CD4-positive, alpha-beta T cell treated with Interleukin-2 at 100 ng/mL for 4 hours (primary cell): ENCODE measurements at places on chromosomes 5 and 9.

- DNase-seq, result no peak
Measured at GRCh38 chr5:39440192-39440957, 15.6 kb upstream of the DAB2 start.

DNA sequence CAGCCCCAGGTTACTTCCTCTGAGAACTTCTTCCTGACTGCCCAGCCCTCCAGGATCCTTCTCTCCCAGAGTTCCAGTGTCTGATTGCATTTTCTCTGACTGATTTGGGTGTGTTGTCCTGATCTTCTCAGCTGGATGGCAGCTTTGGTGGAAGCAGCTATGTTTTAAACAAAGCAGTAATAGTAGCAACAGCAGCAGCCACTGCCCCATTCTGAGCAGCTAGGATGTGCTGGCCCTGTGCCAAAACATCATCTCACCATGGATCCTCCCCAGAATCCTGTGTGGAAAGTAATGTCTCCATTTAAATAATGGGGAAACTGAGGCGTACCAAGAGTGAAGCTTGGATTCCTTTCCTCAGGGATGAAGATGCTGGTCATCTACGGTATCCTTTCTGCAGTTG is 46.4 kb upstream of the PSD2 start:
- DNase-seq, result no peak

- no peak for DNase-seq
Measured at GRCh38 chr5:32559411-32559810, 25.9 kb upstream of the SUB1 start.

- no peak for DNase-seq
Measured at GRCh38 chr9:123364241-123364824, 8.3 kb downstream of the CRB2 start.

GRCh38 chr5:61821561-61821960 is 484.4 kb upstream of the KIF2A start:
- no peak for DNase-seq

DNA sequence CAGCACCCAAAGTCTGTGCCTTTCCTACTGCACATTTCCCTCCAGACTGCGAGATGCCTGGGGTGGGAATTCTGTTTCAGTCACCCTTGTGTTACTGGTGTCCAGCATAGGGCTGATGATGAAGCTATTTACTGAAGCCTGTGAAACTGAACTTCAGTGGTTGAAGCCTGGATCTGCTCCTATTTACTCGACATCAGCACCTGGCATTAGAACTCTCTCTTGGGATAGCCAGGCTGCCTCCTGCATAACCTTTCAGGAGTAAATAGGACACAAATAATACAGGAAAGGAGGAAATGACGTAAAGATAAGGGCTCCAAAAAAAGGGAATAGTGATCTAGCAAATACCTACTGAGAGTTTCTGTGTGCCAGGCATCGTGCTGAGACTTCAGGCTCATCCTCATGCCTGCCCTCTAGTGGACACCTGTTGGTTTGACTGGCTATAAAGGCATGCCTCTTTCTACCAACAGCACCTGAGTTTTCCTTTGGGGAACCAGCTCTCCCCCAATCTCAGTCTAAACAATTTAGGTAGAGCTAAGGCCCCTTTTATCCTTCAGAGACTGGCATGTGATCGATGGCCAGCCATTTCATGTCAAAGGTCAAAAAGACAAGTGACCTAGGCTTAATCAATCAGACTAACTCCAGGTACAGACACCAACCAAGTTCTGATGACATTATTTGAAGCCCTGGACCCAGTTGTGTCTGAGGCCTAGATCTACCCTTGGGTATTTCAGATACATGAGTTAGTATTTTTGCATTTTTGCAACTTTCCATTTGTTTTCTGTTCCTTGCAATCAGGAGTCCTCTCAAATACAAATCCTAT is 192.1 kb upstream of the TRIM32 start:
- peak; percentile 14 for DNase-seq

- no peak for DNase-seq
Measured at GRCh38 chr9:91900797-91901177, 49.2 kb downstream of the ROR2 start.

DNA sequence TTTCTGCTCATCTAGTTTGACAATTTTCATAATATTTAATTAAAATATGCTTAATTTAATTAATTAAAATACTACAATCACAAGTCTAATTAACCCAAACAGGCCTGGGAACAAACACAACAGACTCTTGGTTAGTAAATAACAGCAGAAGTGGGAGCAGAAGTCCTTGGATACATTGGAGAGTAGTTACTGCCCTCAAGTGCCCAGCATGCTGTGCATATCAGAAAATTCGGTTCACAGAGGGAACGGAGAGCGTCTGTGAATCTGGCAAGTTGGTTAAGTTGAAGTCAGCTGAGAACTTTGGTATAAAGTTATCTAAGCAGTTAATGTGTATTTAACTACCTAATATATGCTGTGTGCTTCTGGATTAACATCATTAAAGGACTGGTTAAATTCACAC is 87.0 kb upstream of the ATG10 start:
- DNase-seq, result no peak

DNA sequence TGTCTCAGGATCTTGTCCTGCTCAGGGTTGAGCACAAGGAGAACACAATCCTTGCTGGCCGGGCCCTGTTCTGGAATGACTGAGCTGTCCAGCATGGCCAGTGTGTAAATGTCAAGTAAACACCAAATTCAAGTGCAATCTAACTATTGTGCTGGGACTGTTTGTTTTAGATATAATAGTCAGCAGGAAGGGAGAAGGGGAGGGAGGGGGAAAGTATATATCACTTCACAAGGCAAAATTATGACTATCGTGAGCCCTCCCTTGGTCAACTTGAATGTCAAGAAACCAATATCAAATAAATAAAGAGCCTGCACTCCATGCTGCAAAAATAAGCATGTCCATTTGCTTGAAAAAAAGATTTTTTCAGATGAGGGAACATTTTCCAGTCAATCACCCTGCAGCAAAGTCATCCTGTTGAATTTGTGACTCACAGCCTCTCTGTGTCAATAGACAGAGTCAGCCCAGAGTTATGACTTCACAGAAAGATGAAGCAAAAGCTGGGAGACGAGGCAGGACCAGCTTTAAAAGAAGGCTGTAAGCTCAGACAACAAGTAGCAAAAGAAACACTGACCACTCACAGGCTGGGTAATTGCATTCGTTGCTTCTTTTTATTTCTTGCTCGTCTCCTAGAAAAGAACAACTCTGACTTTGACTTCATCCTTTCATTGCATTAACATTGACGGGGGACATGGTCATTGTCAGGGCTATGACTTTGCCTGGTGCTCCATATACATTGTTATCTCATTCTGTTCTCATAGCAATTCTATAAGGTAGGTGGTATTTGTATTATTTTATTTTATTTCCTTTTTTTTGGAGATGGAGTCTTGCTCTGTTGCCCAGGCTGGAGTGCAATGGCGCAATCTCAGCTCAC is 15.3 kb upstream of the KLF4 start:
- DNase-seq, result no peak

DNA sequence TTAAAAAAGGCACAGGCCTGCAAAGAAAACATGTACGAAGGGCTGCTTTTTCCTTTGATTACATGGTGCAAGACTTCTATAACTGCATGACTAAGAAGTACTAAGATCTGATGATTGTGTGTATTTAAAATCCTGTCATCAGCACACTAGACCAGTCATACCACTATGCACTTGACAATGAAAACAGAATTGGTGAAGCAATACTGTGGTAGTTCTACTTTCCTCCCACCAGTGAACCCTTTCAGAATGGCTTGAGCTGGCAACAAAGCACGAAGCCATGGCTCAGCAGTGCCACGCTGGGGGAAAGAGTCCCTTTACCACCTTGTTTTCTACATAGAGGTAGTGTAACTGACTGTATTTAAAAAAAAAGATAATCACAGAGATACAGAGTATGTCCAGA is 49.0 kb upstream of the POU5F2 start:
- DNase-seq, result no peak

- DNase-seq, result no peak
Measured at GRCh38 chr5:177353093-177353492, 1.6 kb upstream of the LMAN2 start.

DNA sequence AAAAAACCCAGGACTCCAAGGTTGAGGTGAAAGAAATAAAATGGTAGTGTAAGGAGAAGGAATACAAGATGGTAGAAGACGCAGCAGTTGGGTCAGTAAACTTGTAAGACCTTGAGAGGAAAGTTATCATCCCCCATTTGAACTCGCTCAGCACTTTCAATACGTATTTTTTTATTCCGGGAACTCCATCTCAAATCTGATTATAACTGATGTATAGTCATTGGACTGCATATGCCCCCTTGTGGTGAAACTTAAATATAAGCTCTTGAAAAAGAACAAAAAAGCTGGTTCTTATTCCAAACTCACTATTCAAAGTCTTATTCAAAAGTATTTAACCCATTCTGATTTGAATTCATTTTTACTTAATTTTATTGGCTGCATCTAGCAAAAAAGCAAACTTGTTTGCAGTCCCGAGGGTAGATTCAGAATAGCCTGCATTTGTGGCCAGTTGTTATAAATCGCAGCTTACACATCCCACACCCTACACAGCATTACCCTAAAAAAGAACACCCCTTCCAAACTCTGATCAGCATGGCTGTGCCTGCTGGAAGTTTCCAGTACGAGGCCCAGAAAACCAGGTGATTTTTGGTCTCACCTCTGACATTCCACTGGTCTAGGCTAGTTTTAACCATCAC is 118.0 kb downstream of the ESM1 start:
- peak; percentile 70 for DNase-seq

GRCh38 chr5:83721953-83722901 is 1.6 kb upstream of the HAPLN1 start:
- no peak for DNase-seq

DNA sequence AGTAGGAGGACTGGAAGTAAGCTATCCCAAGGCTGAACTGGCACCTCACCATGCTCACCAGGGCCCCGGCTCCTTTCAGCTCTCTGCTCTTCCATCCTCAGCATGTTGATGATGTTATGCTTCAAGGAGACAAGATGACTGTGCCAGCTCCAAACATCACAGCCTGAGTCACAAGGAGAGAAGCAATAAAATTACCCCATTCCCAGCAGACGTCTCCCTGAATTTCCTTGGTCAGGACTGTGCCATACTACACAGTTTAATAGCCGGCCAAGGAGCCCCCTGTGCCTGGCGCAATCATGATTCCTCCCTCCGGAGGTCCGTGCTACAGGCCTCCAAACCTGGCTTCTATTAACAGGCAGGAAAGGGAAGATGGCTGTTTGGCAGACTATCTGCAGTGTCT is 51.2 kb upstream of the ROR2 start:
- DNase-seq, result no peak

DNA sequence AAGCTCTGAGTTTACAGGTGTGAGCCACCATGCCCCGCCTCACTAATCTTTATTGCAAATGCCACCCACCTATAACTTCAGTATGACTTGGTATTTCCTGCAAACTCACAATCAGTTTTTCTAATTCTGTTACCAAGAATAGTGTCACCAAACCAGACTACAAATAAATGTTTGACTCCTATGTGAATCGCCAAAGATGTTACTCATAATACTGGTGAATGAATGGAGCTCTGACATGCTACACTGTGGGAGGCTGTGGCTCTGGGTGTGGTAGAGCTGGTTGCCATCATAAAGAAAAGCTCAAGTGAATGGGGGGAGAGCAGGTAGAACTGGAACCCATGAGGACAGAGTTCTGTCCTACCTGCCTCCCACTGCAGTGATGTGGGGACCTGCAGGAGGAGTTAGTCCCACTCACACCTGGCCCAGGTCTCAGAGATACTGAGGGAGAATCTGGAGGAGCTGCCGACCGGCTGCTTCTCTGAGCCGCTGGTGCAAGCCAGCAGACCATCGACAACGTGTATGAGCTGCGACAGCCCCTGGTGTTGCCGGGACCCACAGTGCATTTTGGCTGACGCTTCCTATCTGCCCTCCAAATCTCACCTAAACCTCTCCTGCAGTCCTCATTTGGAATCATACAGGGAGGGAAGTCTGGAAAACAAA is 95.7 kb downstream of the ENTREP1 start:
- no peak for DNase-seq

DNA sequence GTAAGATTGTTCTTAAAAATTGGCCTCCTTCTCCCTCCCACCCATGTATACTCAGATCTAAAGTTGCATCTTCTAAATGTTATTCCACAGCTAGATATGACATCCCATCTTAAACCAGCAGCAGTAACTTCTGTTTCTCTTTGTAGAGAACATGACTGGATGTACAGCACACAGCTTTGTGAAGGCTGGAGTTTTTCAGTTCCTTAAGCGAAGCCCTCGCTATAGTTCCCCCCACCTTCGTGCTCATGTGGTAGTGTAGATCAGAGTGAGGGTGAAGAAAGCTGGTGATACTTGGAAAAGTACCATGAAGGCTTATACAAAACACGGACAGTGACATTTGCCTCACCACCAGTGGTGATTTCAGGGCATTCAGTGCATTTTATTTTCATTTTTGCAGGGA is 137.5 kb downstream of the MAT2B start:
- DNase-seq, result no peak

GRCh38 chr9:89926167-89926566 is 321.4 kb downstream of the GADD45G start:
- no peak for DNase-seq

DNA sequence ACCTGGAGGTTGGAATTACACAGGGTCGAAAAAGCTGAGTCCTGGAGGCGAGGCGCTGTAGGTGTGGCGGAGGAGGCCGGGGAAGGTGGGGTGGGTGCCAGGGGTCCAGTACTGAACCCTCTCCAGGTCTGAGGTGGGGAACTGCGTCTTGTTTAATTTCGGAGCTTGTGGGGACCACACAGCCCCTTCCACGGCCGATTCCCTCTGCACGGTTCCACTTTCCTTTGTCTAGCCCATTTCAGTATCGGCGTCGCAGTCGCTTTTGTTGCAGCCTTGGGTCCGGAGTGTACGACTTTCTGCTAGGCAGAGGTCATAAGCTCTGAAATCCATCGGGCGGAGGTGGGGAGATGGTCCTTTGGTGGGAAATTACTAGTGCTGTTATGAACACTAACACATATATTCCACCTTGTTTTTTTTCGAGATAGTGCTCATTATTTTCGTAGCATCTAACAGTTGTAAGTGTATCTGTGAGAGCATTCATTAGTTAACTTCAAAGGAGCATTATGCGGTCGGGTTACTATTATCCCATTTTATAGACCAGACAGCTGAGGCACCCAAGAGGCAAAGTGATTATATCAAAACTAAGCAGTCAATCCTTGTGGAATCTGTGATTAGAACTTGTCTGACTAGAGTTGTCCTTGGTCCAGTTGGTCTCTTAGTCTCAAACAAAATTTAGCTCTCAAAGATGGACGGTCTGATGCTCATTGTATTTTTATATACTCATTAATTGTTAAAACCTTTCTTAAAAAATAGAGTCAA is 737 bp downstream of the RNF180 start:
- no peak for DNase-seq

DNA sequence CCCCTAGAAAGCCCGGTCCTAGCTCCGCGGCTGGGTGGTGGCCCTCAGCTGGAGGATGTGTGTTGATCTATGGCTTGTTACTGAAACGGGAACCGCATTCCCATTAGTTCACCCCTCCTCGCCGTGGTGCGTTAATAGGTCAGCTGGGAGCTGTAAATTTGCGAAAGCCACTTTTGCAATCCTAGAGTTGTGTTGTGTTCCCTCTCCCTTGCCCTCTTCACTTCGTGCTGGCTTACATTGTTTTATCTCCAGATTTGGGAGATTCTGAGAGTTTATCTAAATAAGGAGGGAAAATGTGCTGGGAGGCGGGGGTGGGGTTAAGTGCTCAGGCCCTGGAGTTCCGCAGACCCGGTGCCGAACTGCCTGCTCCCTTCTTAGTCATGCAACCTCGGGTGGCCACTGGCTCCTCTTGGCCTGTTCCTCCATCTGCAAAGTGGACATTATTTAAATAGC is 62.8 kb downstream of the HMCN2 start:
- DNase-seq, result no peak

GRCh38 chr9:16524078-16524477 is 346.4 kb downstream of the BNC2 start:
- no peak for DNase-seq
